RCC 7860 (cell line): ENCODE measurements at places on chromosomes 1 and 21.

DNA sequence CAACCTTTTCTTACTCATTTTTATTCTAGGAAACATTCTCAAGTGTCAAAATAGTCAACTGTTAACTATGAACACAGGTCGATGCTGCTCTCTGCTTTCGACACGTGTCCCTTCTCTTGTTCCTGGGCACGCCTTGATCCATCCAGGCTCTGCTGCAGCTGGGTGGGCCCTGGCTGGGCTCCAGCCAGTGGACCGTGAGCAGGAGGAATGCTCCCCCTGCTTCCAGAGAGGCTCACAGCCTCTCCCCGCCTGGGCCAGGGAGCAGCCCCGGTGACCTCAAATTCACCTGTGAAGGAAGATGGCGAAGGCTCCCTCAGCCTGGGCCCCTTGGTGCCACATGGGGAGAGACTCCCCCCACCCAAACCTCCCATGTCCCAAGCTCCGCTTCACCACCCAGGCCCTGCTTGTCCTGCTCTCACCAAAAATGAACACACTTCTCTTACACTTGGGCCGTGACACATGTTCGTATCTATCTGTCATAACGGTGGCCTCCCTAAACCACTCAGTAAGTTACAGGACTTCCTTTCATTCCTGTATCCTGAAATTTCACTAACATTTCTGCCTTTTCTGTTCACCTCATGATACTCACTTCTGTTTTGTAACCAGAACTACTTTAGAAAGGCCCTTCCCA, 24.6 kb upstream of the ADARB1 start:
- no peak for DNase-seq

GRCh38 chr1:235019471-235019870, 109.2 kb downstream of the TOMM20 start:
- no peak for DNase-seq

DNA sequence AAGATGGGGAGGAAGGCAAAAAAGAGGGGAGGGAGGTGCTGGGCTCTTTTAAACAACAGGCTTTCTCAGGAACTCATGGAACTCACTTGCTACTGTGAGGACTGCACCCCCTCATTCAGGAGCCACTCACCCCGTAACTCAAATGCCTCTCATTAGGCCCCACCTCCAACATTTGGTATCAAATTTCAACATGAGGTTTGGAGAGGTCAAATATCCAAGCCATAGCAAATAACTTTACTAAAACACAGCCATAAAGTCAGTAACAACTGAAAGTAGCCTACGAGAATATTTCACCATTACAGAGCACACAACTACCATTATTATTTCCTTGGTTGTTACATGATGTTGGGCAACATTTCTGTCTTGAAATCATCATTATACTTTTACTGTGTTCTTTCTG, 13.1 kb upstream of the DMRTB1 start:
- no peak for DNase-seq

DNA sequence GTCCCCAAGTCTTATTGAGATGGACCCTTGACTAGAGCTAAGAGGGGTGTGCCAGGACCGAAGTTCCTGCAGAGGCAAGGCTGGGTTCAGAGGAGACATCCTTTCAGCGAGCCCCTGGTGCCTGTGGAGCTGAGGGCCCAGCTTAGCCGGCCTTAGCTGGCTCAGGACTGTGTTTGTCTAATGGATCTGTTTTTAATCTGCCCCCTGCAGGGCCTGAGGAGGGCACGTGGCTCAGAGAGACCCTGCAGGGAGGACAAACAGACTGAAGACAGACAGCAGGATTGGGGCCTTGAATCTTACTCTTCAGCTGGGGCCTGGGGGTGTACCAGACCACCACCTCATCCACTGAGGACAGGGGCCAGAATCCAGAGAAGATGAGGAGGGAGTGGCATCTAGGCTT, 1.6 kb downstream of the CRABP2 start:
- DNase-seq = no peak

DNA sequence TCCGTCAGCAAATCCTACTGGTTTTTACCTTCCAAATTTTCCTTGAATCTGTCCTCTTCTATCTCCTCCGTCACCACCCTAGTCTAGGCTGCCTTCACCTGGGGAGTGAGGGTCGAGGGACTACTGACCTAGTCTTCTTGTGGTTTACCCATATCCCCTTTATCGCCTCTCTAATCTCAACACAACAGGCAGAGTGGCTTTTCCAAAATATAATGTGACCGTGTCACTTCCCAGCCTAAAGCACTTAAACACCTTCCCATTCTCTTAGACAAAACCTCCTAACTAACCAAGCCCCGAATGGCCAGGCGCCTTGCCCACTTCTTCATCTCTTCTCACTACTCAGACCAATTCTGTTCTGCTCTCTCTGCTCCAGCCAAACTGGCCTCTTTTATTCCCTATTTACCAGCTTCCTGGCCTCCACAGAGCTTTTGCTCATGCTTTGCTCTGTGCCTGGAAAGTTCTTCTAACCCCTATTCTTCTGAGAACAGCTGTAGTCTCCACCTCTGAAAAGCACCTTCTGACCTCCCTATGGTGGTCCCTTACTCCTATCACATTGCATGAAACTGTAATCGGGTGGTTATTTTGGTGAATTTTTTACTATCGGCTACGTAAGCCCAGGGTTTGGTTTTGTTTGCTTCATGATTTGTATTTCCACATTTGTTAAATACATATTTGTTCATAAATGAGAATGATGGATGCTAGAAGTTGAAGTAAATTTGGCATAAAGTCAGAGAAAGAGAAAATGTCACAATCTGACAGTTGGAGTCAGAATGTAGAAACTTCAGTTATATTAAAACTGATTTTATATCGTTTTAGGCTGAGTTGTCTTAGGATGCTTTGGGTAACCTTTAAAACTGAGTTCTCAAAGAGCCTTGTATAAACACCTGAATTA, 1.2 kb upstream of the NBPF1 start:
- DNase-seq = no peak

GRCh38 chr1:160214481-160215140, 9.4 kb downstream of the PEA15 start:
- DNase-seq = no peak

DNA sequence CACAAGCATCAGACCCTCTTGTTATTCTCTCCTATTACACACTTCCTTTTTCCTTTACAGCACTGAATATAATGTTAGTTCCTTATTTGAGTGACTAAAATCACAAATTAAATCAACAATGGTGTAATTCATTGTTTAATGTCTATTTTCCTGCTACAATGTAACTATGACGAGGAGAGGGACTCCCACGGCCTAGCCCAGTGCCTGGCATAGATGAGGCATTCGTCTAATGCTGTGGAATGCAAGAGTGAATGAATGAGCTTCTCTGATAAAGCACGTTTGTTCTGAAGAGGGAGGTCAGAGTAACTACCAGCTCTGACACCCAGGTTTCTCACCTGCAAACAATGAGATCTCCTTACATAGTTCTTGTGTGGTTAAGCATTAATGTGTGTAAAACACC, 479.4 kb downstream of the OMA1 start:
- no peak for DNase-seq

DNA sequence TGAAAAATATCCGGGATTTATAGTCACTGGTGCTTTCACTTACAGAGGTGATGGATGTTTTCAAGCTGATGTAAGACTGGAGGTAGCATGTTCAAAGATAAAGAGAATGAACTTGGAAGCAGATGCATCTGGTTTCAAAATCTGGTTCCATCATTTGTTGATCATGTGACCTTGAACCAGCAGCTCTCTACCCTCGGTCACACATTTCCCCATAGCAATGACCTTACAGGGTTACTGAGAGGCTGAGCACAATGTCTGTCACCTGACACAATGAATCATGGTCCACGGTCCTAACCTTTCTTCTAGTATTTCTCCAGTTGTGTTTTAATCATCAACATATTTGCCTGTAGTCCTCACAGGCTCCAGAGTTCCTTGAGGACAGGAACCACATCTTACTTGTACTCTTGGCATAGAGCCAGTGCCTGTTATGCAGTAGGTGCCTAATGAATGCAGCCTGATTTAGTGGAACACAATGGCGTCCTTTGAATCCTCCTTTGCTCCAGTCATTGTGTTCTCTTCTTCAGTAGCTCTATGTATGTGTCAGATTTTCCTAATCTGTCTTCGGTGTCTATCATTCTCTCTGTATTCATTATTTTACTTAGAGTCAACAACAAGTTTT, 667.3 kb downstream of the PTPRU start:
- DNase-seq = no peak

GRCh38 chr1:243748706-243749283, 101.2 kb downstream of the AKT3 start:
- peak; percentile 61 for DNase-seq

DNA sequence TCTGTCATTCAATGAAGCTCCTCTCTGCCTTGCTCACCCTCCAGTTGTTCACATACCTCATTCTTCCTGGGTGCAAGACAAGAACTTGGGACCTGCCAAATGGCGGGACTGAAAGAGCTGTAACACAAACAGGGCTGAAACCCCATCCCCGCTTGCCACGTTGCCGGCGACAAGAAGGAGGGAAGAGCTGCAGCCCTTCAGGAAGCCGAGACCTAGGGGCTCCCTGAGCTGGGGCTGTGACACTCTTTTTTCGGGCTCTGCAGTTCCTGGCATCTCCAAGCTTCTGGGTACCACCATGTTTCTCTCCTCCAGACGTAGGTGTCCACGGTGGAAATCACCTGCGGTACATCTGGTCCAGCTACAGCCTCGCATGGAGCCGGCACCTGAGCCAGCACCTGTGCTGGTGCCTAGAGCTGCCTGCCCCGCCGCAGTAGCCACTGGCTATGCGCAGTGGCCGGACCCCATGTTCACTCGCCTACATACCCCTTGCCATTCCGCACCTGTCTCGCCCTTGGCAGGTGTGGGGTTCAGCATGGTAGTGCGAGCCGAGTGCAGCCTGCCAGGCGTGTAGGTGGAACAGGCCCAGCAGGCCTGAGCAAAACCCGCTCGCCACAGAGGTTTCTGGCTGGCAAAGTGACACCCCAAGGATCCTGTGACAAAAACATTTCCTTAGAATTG, 367.0 kb upstream of the NEGR1 start:
- DNase-seq = no peak

DNA sequence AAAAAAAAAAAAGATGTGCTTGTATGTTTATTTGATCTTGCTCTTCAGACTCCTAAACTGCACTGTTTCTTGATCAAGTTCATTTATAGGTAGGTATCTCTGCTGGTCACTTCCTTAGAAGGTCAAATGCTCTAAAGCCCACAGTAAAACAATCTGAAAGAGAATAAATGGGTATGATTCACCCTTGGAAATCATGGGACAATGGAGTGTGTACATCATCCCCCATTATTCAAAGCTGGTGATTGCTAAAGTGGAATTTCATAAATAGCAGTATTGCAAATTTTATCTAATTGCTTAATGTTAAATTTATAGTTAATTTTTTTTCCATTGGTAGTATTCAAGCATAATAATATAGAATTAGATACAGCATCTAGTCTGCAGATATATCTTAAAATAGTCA, 53.4 kb downstream of the MIER1 start:
- no peak for DNase-seq

GRCh38 chr1:157115429-157115838, 15.8 kb upstream of the ETV3L start:
- no peak for DNase-seq

GRCh38 chr1:152110365-152110859, 4.8 kb downstream of the TCHH start:
- DNase-seq = peak; percentile 53

GRCh38 chr1:22055463-22055862, 3.0 kb downstream of the CDC42 start:
- DNase-seq = no peak

DNA sequence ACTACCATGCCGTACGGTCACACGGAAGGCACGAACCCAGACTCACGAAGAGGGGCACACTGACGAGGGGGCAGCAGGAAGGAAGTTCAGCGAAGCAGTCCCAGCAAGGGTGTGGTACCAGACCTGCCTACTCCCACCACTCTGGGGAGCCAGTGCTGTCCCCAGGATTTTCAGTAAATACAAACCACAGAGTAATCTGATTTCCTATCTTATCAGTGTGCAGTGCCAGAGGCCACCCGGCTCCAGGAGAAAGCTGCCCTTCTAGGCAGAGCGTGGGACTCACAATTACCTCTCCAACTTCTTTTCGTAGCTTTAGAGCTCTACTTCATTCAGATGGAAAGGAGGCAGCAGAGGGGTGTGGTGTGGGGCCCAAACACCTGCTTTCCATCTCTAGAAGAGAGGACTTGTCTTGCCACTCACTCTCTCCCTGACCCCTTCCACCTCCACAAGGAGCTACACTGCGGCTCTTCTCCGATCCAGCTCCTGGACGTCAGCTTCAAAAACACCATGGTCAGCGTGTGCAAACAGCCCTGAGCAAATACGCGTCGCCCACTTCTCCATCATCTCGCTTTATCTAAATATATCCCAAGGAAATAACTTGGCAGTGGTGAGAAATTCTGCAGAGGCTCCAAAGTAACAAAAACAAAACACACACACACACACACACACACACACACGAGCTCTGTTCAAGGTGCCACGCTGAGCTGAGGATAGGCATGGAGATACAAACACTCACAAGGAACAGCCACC, 98.5 kb downstream of the MRPL37 start:
- DNase-seq = no peak
